ENCODE measurements at places on chromosomes 7 and 10.

DNA sequence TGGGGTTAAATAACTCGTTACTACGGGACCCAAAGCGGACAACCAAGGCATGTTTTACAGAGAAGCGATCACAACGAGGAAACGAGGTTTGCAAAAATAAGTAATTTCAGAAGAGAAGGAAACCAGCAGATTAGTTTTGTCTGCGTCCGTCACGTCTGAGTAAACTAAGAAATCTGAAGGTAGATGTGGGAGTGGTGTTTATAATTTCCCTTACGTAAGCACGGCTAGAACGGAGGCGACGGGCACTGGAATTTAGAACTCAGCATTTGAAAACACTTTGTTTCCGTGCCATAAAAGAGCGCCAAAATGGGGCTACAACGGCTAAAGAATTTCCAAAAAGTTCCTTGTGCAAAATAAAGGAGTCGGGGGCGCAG is 718 bp upstream of the UMAD1 start:
- peaks cover 28% of the 10 kb centered on the region for H3K4me1 ChIP-seq
- H3K36me3 ChIP-seq, result peaks cover 5% of the 10 kb centered on the region
- peak overlapping the region; percentile 81 for H3K27ac ChIP-seq
- peak; percentile 2 for DNase-seq

GRCh38 chr7:115822380-115822779 is 208.2 kb downstream of the TFEC start:
- no peaks in the 10 kb centered on the region for H3K27me3 ChIP-seq
- no peak overlapping the region for H3K4me3 ChIP-seq

- no peak overlapping the region for H3K4me3 ChIP-seq
- H3K4me1 ChIP-seq, result peaks cover 11% of the 10 kb centered on the region
- H3K36me3 ChIP-seq, result peaks cover 14% of the 10 kb centered on the region
- no peak for DNase-seq
Observed at GRCh38 chr10:109880886-109881768, 42.2 kb downstream of the XPNPEP1 start.

DNA sequence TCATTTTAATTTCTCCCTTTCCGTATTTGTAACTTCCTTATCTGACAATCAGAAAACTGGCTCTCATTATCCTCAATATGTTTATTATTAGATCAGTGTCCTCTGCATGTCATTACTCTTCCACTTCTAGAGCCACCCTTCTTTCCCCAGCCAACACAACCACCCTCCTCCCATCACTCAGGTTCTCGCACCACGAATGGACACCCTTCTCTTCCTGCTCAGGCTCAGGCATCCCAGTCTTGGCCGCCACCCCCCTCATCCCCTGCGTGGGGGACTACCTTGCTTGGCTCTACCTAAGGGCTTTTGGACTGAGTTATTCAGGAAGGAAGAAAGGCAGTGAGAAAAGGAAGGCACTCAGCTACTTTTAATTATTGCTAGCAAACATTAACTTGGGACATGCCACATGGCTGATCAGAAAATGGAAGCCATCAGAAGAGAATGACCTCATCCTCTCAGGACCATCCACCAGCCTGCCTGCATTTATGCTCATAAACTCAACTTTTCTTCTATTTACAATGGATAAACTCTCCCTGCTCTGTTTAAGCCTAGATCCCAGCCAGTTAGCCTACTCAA is 199.9 kb upstream of the PLXNA4 start:
- H3K27ac ChIP-seq, result no peak overlapping the region
- no peak for DNase-seq
- H3K27me3 ChIP-seq, result peaks cover 11% of the 10 kb centered on the region
- H3K4me3 ChIP-seq, result no peak overlapping the region

DNA sequence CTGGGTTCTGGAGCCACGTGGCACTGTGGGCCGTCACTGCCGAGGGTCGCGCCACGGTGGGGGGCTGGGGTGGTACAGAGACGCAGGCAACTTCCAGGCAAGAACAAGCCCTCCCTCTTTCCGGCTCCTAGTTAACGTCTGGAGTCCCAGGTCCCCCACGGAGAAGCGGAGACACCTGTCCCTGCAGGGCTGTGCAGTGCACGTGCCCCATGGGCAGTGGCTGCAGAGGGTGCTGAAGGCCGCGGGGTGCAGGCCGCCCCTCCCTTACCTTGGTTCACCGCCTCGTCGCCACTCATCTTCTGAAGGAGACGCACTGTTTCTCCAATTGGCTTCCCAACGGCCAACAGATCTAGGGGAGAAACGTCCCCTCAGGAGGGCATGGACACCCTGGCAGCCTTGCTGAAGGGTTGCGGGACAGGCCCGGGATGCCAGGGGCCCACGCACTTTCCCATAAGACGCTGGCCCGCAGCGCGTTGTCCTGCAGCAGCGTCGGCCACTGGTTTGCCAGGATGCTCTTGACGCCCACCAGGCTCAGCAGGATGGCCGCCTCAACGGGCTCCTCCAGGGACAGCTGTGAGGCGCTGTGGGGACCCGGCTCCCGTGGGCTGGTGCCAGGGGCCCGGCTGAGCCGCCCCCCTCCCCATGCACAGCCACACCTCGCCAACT is 24.3 kb upstream of the NKX6-2 start:
- H3K4me3 ChIP-seq, result no peak overlapping the region
- no peaks in the 10 kb centered on the region for H3K4me1 ChIP-seq
- no peak overlapping the region for H3K27ac ChIP-seq
- DNase-seq, result no peak
- H3K36me3 ChIP-seq, result no peaks in the 10 kb centered on the region

DNA sequence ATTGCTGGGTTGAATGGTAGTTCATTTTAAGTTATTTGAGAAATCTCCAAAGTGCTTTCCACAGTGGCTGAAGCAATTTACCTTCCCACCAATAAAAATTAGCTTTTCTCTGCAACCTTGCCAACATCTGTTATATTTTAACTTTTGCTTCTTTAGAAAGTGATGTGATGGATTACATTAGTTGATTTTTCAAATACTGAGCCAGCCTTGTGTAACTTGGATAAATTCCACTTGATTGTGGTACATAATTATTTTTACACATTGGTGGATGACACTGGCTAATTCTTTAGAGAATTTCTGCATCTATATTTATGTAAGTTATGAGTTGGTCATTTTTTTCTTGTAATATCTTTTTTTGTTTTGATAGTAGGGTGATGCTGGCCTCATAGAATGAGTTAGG is 634.1 kb downstream of the GALNT17 start:
- no peaks in the 10 kb centered on the region for H3K4me1 ChIP-seq
- no peak overlapping the region for H3K27ac ChIP-seq
- no peak for DNase-seq
- no peaks in the 10 kb centered on the region for H3K27me3 ChIP-seq
- H3K36me3 ChIP-seq, result no peaks in the 10 kb centered on the region

GRCh38 chr7:43856996-43857395 is 12.3 kb downstream of the MRPS24 start:
- no peak overlapping the region for H3K4me3 ChIP-seq
- H3K27me3 ChIP-seq, result no peaks in the 10 kb centered on the region
- H3K4me1 ChIP-seq, result no peaks in the 10 kb centered on the region
- no peak overlapping the region for H3K27ac ChIP-seq
- peaks cover 4% of the 10 kb centered on the region for H3K36me3 ChIP-seq
- peak; percentile 61 for DNase-seq

GRCh38 chr7:64892666-64893309 is 10.3 kb upstream of the ZNF273 start:
- H3K27me3 ChIP-seq, result peaks cover 23% of the 10 kb centered on the region
- H3K27ac ChIP-seq, result no peak overlapping the region
- DNase-seq, result no peak
- no peaks in the 10 kb centered on the region for H3K4me1 ChIP-seq
- H3K4me3 ChIP-seq, result no peak overlapping the region

DNA sequence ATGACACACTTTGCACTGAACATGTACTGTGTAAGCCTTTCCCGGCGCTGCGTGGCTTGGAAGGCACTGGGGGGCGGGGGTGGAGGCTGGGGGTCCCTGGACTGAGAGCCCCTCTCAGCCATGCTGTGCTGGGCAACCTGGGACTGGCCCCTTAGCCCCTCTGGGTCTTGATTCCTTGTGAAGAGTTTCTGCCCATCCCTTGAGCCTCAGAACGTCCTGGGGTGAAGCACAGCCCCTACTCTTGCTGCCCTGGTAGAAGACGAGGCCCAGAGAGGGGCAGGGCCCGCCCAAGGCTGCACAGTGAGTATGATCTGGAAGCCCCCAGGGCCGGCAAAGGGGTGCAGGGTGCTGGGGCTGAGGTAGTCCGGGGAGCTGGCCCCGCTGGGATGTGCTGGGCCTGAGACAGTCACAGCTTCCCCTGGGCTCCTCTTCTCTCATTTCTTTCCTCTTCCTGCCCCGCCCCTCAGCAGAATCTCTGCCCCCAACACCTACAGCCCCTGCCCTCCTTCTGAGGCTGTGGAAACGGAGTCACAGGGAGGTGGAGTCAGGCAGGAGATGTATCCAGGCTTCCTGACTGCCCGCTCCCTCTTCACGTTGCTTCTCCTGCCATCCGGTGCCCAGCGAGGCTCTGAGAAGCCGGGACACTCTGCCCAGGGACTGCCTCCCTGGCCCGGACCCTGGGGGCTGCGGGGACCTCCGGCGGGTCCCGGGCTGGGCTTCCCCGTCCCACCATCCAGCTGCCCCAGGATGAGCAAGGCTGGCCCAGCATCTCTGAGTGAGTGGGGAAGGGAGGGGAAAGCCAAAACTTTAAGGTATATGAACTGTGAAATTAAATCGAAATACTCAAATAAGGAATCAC is 60.5 kb downstream of the UNCX start:
- H3K36me3 ChIP-seq, result no peaks in the 10 kb centered on the region
- H3K27ac ChIP-seq, result no peak overlapping the region
- H3K4me1 ChIP-seq, result no peaks in the 10 kb centered on the region
- peaks cover 42% of the 10 kb centered on the region for H3K27me3 ChIP-seq
- DNase-seq, result no peak

DNA sequence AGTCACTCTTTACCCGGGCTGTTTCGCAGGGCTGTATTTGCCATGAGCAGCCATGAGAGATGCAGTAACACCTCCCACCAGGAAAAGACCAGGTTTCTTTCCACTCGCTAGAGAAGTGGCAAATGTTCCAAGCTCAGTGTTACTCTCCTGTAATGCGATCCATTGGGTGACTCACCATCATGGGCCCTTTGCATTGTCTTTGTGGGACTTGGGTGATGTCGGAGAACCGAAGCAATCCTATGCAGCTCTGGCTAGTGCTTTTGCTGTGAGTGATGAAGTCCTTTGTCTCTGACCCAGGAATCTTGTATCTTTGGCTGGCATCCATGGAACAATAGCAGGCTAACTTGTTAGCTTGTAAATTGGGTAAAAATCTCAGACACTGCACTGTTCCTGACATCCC is 40.0 kb downstream of the GHRHR start:
- peaks cover 22% of the 10 kb centered on the region for H3K27me3 ChIP-seq
- no peak overlapping the region for H3K4me3 ChIP-seq
- peaks cover 11% of the 10 kb centered on the region for H3K4me1 ChIP-seq
- DNase-seq, result no peak
- H3K36me3 ChIP-seq, result no peaks in the 10 kb centered on the region
- no peak overlapping the region for H3K27ac ChIP-seq

DNA sequence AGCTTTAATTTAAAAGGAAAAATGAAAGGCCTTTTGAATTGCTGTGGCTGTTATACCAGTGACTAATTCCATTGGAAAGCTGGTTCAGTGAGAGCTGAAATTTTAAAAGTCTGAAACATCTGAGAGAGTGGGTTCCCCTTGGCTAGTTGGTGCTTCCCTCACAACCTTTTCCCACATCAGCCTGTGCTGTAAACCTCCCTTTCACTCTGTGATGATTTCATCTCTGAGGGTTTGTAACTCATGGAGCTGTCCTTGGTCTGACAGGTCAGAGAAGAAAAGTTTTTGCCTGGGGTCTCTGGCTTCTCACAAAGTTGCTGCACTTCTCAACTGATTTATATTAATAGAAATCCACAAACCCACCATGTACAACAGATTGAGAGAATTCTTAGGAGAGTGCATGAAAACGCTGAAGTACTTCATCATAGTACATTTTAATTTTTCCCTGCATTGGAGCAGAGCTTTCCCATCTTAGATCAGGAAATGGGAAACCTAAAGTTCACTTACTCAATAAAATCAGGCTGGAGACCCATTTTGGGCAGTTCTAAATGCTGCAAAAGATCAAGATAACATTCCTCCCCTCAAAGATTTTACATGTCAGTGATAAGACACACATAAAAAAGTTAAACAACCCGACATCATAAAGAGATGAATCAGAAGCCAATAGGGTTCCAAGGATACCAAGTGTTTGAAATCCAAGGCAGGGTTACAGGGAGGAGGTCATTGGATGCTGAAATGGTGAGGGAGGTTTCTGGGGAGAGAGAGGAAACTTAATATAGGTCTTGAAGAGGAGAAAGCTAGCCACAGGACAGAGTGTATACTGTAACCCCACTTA is 157.0 kb upstream of the MKLN1 start:
- DNase-seq, result peak; percentile 43
- peaks cover 13% of the 10 kb centered on the region for H3K36me3 ChIP-seq
- peaks cover 66% of the 10 kb centered on the region for H3K4me1 ChIP-seq
- H3K27me3 ChIP-seq, result peaks cover 2% of the 10 kb centered on the region
- H3K27ac ChIP-seq, result no peak overlapping the region

- peak overlapping the region; percentile 12 for H3K4me3 ChIP-seq
- DNase-seq, result no peak
- 0 out of 2 replicates have a peak, but pooled peaks cover 3% of the 10 kb centered on the region for H3K27me3 ChIP-seq
- H3K36me3 ChIP-seq, result peaks cover 12% of the 10 kb centered on the region
Observed at GRCh38 chr10:58608826-58609531, 96.3 kb downstream of the BICC1 start.

GRCh38 chr7:46203926-46204325 is 282.9 kb upstream of the IGFBP3 start:
- H3K27ac ChIP-seq, result no peak overlapping the region
- peaks cover 34% of the 10 kb centered on the region for H3K4me1 ChIP-seq
- no peaks in the 10 kb centered on the region for H3K27me3 ChIP-seq

DNA sequence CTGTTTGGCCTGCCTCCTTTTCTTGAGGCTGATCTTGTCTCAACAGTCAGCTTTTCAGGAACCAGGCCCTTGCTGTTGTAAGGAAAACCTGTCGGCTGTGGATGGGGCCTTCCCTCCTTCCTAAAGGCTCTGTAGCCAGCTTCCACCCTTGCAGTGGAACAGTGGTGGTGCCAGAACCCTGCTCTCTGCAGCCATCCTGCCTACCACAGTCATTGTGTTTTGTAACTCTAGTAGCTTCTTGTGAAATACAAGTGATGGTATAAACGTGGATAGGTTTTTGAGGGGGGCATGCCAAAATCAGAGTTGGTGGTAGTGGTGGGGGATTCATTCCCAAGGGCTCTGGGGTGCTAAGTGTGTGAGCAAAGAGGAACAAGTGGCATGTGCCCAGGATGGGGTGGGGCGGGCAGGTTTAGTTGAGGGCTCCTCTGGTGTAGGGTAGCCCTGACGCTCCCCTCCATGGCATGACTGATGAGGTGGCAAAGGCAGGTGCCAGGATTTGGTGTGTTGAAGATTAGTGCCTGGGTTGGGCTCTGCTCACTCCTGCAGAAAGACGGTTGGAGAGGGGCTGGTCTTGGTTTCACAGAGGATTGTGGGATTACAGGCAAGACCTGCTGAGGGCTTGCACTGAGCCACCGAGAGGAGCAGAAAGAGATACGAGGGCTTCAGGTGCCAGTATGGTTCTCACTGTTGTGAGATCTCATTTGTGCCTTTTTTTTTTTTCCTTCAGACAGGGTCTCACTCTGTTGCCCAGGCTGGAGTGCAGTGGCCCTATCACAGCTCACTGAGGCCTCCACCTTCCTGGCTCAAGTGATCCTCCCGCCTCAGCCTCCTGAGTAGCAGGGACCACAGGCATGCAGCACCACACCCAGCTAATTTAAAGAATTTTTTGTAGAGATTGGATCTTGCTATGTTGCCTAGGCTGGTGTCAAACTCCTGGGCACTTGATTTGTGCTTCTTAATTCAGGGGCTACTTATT is 7.4 kb downstream of the TSPAN14 start:
- no peak for DNase-seq
- peak overlapping the region; percentile 90 for H3K27ac ChIP-seq
- peak overlapping the region; percentile 82 for H3K4me3 ChIP-seq
